ENCODE measurements at places on chromosomes 6 and 20.

DNA sequence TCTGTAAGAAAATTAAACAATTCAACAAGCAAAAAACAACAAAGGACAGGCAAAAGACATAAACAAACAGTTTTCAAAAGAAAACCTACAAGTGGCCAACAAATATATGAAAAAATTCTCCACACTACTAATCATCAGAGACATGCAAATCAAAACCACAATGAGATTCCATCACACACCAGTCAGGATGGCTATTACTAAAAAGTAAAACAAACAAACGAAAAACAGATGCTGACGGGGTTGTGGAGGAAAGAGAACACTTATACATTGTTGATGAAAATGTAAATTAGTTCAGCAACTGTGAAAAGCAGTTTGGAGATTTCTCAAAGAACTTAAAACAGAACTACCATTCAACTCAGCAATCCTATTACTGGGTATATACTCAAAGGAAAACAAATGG lies 537.6 kb downstream of the HDGFL1 start:
- no peak for DNase-seq

- DNase-seq, result no peak
These were observed 15.5 kb upstream of the TPBG start for GRCh38 chr6:82348130-82348529.

DNA sequence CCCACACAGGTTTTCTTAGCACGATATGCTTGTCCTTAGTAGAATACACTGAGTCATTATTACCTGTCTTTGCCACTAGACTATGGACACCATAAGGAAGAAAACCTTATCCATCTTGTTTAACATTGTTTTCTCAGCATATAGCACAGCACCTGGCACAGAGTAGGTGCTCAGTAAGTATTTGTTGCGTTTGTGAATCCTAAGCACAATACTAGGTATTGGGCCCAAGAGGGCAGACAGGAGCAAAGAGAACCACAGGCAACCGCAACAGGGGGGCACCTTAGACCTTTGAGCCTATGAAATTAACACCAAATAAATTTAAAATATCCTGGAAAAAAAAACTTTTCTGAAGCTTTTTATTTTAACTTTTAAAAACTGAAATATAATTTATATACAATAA lies 3.7 kb upstream of the NCOA6 start:
- DNase-seq, result no peak

GRCh38 chr6:167267921-167268401 lies 23.2 kb upstream of the UNC93A start:
- DNase-seq, result no peak

DNA sequence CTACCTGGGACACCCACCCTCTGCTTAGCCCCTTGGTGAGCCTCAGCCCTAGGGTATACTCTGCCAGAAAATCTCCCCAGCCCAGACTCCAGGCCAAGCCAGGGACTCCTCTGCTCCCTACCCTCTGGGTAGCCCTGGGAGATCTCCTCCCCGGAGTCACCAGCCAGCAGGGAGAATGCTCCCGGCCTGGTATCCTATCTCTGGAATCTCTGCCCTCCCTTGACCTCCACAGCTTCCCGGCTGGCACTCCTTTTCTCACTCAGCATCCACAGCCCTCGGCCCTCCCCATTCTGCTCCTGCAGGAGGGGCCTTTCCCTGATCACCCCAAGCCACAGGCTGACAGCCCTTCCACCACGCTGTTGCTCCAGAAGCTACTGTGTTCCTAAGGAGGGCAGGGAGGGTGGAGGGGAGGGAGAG lies 22.6 kb downstream of the NOL4L start:
- DNase-seq, result no peak

- DNase-seq, result no peak
These were observed 6.2 kb downstream of the CST11 start for GRCh38 chr20:23446505-23446904.

DNA sequence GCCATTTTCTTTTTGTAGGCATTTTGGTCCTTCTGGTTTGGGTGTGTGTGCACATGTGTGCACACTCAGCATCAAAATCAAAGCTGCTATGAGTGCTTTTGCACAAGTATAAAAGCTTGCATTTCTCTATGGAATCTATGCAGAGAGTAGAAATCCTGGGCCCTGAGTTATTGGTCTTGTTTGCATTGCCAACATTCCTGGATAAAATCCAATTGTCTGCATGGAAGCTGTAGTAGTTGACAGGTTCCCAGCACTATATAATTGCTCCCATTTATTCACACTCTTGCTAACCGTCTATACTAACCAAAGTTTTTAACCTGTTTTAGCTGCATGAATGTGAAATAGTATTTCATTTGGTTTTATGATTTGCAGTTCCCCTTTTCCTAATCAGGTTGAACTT lies 277.0 kb downstream of the FOXA2 start:
- no peak for DNase-seq

GRCh38 chr20:1674361-1674760 lies 16.8 kb upstream of the SIRPG start:
- no peak for DNase-seq
